ENCODE measurements at places on chromosomes 4 and X.

GRCh38 chr4:3107691-3108121 lies 33.2 kb downstream of the HTT start:
- DNase-seq = no peak

GRCh38 chrX:141642979-141643378 lies 53.5 kb downstream of the SPANXA2 start:
- DNase-seq = no peak

DNA sequence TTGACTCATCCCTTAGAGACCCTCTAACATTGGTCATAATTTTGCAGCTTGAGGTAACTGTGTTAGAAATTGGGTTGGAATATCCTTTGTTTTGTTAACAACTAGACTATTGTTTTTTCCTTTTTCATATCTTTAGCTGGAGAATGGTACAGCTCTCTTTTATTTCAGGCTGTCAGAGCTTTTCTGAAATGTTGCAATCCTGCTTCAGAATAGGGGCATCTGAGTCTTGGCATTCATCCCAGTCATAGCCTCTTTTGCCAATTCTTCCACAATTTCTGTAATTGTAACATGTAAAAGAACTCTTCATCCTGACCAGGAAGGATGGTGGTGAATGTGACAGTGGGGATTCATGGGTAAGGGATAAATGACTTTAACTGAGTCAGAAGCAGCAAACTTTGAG lies 128.7 kb downstream of the FHIP1A start:
- DNase-seq = no peak

DNA sequence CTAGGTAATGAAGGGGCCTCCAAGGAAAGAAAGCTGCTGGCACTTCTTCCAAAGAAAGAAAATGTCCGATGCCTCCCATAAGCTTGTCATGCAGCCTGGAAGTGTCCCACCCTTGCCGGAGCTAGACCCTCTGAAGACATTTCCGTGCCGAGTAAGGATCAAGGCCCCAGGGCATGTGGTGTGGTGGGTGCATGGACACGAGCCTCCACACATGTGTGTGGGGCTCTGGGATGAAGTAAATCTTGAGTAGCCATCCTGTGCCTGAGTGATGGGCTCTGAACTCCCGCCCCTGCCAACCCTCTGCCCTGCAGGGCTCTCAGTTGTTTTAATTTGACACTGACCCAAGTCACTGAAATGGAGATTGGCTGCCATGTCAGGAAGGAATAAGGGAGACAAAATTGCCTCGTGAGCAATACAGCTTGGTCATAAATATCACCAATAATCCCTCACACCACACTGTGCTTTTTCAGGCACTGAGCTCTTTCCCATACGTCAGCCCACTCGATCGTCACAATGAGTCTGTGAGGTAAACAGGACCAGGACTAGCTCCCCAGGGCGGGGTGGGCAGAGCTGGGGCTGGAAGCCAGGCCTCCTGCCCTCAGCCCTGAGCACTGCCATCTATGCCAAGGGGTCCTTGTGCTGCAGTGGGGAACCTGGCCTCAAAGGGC lies 24.6 kb downstream of the CNGA2 start:
- DNase-seq = no peak

- no peak for DNase-seq
Measured at GRCh38 chr4:64095398-64095797, 313.9 kb downstream of the TECRL start.

DNA sequence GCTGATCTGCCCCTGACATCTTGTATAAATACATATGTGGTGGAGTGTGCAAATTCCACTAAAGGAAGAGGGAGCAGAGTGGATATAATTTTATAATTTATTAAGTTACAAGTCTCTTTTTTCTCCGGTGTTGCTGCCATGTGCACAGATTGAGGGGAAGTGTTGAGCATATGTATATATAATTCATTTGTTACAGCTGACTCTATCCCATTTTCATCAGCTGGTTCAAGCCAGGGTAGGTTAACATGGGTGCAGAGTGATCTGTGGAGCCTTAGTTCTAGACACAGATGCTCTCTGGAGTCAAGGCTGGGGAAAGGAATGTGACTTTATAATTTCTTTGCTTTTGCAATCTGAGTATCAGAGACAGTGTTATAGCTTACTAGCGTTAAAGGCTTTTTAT lies 103.5 kb downstream of the WWC2 start:
- no peak for DNase-seq

- DNase-seq = no peak
Measured at GRCh38 chr4:177451108-177451500, 8.9 kb upstream of the AGA start.

DNA sequence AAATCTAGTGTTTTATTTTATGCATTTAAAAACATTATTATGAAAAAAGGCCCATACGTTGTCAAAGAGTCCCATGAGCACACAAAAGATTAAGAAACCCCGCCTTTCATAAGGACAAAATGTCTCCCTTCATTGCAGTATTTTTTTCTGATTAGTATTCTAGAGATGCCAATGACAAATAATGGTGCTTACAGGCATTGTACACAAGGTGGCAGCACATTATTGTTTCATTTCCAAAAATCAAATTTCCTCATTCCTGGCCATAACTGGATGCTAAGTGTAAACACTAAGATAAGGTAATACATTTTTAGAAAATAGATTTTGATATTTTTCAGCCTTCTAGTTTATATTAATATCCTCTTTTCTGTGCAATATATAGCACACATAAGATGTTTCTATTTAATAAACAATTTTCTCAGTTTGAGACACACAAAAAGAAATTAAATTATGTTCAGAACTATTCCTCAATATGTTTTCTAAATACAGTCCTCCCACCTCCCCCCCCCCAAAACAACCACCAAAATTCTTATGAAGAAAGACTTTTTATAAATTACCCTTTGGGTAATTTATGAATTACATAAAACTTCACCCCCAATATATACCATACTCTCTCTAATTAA lies 47.7 kb downstream of the TIGD2 start:
- peak; percentile 53 for DNase-seq

DNA sequence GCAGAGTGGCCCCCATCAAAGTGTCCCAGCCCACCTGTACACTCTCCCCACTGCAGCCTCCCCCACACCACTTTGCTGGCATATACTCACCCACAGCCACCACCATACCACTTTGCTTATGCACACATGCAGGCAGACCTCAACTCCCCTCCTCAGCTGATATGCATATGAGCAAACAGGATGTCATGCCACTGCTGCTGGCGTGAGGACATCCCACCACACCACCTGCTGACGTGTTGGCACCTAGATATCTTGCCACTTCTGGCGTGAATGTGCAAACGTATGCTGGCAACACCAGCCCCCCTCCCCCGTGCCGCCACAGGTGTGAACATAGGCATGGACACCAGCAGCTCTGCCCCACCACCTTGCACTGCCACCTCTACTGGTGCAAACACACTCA lies 22.4 kb upstream of the MAGEA8 start:
- DNase-seq = no peak

DNA sequence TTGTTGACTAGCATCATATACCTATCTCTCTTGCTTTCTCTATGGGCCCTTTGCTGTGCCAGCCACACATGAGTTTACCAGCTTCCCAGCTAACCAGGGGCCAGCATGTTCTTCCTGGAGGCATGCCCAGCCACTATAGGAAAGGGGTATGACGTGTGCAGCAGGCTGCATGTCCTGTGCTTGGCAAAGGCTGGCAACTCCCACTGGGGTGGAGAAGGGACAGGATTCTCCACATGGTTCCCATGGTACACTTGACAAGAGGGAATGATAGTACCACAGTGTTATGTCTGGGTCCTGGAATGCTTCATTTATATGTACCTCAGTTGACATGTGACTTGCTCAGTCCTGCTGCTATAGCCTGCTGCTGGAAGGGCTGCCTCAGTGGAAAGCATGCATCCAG lies 78.8 kb downstream of the TMEM164 start:
- DNase-seq = no peak

DNA sequence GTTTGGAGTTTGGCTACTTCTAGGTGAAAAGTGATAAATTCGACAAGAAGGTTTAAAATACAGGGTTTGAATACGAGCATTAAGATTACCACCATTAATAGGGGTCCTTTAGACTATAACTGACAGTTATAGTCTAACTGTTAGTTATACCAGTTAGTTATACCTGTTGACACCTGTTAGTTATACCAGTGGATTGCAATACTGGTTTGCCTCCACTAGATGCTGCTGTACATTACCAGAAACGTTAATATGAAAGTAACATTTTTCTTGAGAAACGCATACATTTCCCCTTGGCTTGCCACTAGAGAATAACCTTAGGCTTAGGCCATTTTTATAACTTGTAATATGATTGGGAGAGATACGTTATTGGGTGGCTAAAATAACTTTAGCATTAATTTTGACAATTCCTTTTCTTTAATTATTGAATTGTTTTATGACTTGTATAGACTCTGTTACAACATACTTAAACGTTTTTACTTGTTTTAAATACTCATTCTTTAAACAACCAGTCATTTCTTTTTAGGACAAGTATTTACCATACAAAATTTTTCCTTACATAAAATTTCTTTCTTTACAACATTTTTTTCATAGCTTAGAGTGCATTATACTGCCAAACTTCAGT lies 911.2 kb downstream of the FSTL5 start:
- DNase-seq = no peak

DNA sequence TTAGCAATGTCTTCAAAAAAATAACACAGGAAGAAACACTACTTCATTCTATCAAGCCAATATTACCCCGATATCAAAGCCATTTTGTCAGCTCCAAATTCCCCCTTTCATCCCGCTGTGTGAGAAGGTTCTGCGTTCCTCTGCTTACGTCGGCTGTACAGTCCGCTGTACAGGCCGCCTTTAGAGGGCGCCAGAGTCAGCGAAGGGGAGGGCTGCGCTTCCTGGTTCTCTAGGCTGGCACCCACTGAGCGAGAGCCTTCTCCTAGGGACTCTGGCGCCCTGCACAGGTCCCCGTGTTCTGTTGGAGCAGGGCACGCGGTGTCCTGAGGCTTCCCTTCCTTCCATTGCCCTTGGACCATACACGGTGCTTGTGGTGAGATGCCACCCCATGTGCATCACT lies 25.3 kb upstream of the CT45A1 start:
- no peak for DNase-seq

DNA sequence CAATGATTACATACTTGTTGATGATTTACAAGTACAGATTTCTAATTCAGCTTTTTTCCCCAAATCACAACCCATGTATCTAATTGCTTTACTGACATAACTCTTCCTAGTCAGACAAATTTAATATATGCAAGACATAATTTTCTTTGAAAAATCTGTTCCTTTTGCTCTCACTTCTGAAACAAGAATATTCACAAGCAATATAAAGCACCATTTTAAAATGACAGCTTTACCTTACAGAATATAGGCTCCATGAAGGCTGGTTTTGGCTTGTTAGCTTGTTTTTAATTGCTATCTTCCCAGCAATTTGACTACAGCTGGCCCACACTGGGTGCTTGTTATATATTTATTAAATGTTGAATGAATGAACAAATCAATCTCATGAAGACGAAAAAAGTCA lies 24.5 kb downstream of the GPM6A start:
- DNase-seq = no peak

DNA sequence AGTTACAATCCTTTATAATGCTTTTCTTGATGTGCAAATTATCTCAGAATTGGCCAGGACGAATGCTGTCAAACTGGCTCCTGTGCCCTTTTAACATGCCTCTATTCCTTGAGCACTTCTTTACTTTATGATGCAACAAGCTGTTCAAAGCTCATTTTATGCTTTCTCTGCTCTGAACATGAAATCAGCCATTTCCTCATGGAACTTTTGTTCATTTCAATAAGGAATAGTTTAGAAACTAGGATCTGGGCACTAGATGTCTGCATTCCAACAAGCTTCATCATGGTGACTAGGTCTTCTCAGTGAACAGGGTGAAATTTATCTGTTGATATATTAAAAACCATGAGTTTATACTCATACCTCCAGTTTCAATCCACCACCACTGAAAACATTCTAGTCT lies 87.3 kb upstream of the TEX13A start:
- DNase-seq = no peak

- DNase-seq = no peak
Measured at GRCh38 chr4:56958111-56958517, 19.3 kb downstream of the NOA1 start.

DNA sequence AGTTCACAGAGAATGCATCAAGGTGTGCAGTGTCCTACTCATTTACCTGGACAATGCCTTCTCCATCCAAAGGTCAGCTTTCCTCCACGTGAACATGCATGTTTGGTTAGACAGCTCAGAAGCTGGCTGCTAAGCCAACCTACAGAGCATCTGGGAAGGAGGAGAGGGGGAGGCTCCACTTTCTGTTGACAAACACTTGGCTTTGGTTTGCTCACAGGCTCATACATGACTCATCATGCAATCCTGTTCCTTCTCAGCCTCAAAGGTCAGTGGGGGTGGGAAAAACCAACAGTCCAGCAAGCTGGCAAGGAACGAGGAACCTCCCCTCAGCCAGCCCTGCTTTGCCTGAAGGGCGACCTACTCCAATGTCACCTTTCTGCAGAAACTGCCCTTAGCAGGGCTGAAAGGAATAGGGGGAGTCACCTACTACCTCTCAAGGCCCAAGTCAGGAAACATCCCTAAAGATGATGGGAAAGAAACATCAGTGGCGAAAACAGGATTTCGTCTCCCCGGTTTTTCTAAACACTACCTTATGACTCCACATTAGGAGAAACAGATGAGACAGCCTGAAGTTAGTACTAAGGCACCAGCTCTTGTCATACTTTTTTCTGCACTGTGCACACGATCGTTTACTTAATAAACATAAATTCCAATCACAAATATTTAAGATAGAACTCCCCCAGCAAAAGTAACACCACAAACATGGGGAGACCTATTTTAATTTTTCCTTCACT lies 37.9 kb downstream of the RELL1 start:
- peak; percentile 82 for DNase-seq

- peak; percentile 73 for DNase-seq
Measured at GRCh38 chr4:8198906-8199593, at the start of gene SH3TC1. Gene SH3TC1, plus strand, starts transcription at chr4:8199290. Its CDS starts 5,905 bp downstream, at chr4:8205195.

Measured in SW 1271 (cell line).